IMR-90 (cell line): ENCODE measurements at places on chromosomes 1 and 21. TPM values are rescaled to one million over a fixed set of nuclear protein-coding genes. Genes with fewer than 3 reads are reported as not detected.

- peak; percentile 47 for DNase-seq
Observed at GRCh38 chr1:167663002-167663772, 33.2 kb downstream of the RCSD1 start.

The ACBD3 gene
- 59.7 and 95.3 TPM in 2 replicates for total RNA-seq

GRCh38 chr1:185268352-185268751 lies 48.7 kb downstream of the IVNS1ABP start:
- no peak for DNase-seq

DNA sequence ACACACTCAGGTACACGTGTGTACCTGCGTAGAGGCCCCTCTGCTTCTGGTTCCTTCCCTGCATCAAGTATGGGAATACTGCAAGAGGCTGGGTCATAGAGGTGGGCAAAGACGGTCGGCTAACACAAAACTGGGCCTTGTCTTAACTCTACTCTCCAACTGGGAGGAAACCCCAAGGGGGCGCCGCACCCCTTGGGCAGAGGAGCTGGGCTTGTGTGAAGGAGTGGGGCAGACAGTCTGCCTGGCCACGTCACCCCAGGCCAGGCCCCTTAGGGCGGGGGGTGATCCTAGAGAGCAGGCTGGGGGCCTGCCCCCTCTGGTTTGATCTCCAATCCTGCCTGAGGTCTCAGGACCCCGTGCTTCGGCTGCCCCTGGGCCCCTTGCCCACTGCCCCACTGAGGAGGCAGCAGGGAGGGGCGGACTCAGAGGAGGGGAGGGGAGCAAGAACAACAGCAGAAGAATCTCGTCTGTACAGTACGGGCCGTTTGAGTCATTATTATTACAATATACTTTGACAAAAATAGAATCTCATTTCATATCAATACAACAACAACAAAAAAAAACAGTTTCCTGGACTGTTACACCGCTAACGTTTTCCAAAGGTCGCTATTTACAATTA lies 34.7 kb downstream of the MEF2D start:
- no peak for DNase-seq

- DNase-seq = peak; percentile 73
Observed at GRCh38 chr1:24266398-24266941, 52.7 kb upstream of the GRHL3 start.

- DNase-seq = peak; percentile 95
Observed at GRCh38 chr1:223500560-223501425, 107.6 kb downstream of the CCDC185 start.

- peak; percentile 65 for DNase-seq
Observed at GRCh38 chr1:63908016-63908415, 134.2 kb downstream of the ROR1 start.

The EPS8L3 gene
- not detected in 2 replicates for total RNA-seq
